Stimulated activated CD4-positive, alpha-beta T cell treated with anti-CD3 and anti-CD28 coated beads, Interleukin-1b, Interleukin-23, amount 100 ng/mL, for 24 hours (primary cell): ENCODE measurements at places on chromosomes 4 and X.

- DNase-seq: no peak
These were observed 792 bp downstream of the SLC10A4 start for GRCh38 chr4:48483777-48484493.

DNA sequence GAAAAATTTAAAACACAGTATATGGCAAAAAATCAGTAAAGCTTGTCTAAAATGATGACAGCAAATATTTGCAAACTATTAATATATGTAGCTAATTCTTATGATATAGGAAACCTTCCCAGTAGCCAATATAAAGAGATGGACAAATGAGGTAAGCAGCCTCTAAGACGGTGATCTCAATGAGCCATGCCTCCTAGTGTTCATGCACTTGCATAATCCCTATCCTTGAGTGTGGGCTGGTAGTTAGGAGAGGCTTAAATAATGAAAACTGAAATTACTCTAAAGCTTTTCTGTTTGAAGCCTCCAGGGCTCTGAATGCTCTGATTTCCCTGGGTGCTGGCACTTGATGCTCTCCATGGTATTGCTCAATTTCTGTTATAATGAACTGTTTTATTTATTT lies 24.6 kb upstream of the ARMCX4 start:
- no peak for DNase-seq

- no peak for DNase-seq
These were observed 63.5 kb upstream of the WDR17 start for GRCh38 chr4:176002007-176002613.

DNA sequence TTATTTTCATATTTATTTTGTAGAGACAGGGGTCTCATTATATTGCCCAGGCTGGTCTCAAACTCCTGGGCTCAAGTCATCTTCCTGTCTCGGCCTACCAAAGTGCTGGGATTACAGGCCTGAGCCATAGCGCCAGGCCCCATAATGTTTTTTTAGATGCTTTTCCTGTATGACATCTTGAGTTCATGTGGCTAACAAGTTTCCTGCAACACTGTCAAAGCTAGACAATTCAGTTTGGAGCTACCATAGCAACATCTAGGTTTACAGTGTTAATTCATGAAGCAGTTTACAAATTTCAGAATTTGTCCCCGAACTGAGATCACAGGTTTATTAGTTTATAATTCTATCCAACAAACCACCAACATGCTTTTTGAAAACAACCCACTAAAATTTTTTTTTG lies 6.4 kb upstream of the IL13RA2 start:
- no peak for DNase-seq

DNA sequence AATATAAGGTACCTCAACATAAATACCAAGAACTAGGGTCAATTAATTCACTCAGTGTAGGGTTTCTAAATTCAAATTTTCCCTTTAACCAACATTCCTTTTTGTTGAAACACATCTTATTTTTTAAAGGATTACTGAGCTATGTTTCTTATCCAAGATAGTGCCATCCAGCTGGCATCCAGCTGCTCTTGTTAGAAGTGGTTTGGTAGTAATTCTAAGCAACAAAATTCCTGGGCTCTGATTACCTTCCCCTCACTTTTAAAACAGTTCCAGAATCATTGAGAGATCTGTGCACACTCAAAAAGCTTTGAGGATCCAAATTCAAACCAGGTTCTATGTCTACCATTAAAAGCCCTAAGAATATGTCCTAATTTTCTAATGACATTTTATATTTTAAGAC lies 583.7 kb downstream of the TRIML1 start:
- no peak for DNase-seq

GRCh38 chr4:1722551-1723118 lies 1.3 kb downstream of the TACC3 start:
- DNase-seq: no peak

DNA sequence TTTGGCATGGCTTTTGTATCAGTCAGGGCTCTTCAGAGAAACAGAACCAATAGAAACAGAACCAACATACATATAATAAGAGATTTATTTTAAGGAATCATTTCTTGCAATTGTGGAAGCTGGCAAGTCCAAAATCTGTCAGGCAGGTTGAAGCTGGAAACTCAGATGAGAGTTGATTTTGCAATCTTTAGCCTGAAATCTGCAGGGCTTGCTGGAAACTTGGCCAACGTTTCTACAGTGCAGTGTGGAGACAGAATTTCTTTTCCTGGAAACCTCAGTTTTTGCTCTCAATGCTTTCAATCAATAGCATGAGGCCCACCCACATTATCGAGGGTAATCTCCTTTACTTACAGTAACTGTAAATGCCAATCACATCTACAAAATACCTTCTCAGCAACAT lies 45.4 kb downstream of the COMMD8 start:
- no peak for DNase-seq

DNA sequence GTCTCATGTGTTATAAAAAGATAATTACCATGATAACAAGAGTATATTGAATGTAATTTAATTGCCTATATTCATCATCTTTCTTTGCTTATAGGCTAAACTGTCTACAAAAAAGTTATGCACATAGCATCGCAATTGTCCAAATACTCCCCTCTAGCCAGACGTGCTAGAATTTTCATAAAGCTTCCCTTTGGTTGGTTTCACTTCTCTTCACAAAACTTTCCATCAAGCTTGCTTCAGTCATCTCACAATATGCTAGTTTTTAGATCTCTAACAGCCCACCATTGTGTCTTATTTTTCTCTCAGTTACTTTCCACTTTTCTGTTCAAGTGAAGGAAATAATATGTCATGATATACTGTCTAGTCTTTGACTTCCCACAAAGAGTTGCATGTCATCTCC lies 448.3 kb upstream of the SPANXN1 start:
- no peak for DNase-seq

DNA sequence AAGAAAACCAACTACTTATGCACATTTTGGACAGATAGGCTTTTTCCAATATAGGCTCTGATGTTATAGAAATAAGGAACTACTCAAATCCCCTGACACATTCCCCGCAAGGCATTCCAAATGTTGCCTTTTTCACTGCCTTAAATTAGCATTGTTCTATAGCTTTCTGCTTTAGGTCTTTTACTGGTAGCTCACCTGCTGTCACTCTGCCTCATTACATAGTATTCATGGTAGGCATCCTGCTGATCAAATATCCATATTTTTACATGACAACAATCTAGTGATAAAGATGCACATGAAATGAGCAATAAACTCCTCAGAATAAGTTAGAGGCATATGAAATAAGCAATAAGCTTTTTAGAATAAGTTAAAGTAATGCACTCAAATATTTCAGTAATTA lies 542.7 kb downstream of the FAM133A start:
- DNase-seq: no peak

- DNase-seq: no peak
These were observed 65.0 kb upstream of the IL15 start for GRCh38 chr4:141571362-141571761.

DNA sequence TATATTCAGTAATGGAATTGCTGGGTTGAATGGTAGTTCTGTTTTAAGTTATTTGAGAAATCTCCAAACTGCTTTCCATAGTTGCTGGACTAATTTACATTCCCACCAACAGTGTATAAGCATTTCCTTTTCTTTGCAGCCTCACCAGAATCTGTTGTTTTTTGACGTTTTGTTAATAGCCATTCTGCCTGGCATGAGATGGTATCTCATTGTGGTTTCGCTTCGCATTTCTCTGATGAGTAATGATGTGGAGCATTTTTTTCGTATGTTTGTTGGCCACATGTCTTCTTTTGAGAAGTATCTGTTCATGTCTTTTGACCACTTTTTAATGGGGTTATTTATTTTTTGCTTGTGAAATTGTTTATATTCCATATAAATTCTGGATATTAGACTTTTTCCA lies 13.6 kb upstream of the MAGED4B start:
- no peak for DNase-seq

DNA sequence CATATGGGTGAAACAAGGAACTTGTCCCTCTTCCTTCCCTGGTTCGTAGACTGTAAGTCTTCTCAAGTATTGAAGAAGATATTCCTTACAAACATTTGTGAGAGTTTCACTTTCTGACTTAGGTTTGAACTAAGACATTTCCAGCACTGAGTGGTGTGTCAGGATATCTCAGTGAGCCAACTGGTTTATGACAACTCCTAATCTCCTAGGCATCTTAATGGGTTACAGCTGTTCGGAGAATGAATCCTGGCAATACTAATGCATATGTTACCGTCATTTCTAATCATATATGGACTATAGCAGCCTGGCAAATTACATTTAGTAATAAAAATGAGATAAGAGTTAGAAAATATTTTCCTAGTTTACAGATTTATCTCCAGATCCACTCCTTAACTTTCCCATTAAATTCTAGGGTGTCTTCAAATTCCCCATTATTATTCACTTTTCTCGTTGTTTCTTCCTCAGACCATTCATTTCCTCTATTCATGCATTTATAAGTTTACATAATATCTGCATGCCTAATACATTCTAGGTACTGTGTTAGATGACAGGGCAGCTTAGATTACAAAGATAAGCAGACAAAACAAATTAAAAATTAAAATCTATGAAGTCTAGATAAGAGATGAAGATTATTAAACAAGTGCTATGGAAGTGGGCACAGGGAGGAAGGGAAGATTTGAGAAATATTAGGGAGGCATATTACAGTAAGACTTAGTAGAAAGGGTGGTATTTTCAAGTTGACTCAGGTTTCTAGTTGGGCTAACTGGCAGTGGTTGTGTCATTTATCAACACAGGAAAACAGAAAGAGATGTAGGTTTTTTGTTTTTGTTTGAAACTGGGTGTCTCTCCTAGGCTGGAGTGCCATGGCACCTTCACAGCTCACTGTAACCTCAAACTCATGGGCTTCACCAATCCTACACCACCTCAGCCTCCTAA lies 173.9 kb downstream of the WDFY3 start:
- DNase-seq: no peak

GRCh38 chr4:98006060-98006459 lies 137.2 kb downstream of the STPG2 start:
- no peak for DNase-seq

GRCh38 chr4:169885893-169886292 lies 128.1 kb upstream of the HPF1 start:
- DNase-seq: no peak
